ENCODE measurements at places on chromosomes 16 and 17.

DNA sequence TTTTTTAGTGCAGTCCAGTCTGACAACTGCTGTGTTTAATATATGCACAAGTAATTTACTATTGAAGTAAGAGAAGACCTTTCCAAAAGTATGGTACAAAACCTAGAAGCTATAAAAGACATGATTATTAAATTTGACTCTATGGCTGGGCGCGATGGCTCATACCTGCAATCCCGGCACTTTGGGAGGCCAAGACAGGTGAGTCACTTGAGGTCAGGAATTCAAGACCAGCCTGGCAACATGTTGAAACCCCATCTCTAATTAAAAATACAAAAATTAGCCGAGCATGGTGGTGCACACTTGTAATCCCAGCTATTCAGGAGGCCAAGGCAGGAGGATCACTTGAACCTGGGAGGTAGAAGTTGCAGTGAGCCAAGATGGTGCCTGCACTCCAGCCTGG is 41.4 kb upstream of the VWA3A start:
- DNase-seq = no peak

- no peak for DNase-seq
Measured at GRCh38 chr16:81607805-81608522, 163.4 kb downstream of the CMIP start.

GRCh38 chr17:55748841-55749240 is 2.0 kb upstream of the PCTP start:
- DNase-seq = no peak

DNA sequence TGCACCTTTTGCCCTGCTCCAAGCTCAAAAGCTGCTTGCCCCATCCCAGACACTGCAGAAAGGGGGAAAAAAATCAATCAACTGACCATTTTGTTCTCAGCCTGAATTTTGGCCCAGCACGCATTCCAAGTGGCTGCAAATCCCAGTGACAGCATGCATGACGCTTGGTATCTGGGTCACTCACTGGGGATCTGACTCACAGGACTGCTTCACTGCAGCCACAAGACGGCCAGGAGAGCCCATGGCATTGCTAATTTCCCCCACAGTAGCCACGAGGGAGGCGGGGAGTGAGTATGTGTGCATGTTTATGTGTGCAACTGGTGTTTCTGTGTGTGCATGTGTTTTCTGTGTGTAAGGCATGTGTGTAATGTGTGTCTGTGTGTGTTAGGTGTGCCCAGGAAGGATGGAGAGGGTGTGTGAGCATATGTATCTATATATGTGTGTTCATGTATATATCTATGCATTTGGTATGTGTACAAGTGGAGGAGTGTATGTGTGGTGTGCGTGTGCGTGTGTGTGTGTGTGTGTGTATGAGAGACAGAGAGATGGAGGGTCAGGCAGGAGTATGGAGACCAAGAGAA is 33.8 kb downstream of the SDK2 start:
- DNase-seq = no peak

GRCh38 chr16:66069587-66069986 is 296.9 kb upstream of the CDH5 start:
- DNase-seq = no peak

GRCh38 chr17:38874505-38875400 is 4.9 kb downstream of the LASP1 start:
- DNase-seq = no peak

DNA sequence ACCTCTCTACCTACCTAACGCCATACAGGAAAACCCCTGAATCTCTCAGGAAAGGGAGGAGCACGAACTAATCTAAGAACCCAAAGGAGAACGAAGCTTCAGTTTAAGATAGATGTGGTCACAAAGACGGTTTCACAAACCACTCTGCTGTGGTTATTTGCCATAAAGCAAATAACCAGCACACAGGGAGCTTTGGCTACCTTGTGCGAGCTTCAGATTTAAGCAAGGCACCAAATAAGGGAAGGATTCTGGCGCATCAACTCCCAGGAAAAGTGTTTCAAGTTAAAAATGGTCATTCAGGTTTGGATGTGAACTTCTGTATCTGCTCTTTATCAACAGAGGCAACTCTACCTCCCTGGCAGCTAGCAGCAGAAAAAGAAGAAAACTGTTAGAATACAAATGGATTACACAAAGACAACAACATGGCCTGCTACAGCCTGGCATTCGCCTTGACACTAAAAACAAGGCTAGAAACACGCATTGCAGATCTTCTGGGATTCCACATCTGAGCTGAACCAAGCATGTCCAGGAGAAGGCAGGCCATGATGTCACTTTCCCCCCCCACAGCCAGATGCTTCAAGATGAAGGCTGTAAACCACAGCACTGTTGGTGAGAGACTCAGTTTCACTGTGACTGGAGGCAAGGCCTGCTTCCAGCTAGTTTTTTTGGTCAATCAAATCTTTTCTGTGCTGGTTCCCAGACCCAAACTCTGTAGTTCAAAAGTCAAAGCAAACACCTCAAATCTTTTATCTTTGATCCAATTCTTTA is 43.6 kb downstream of the SMG6 start:
- DNase-seq = peak; percentile 60

GRCh38 chr17:79705674-79706073 is 25.1 kb upstream of the ENPP7 start:
- no peak for DNase-seq

- DNase-seq = peak; percentile 21
Measured at GRCh38 chr16:75491876-75492275, 3.4 kb downstream of the CHST6 start.

DNA sequence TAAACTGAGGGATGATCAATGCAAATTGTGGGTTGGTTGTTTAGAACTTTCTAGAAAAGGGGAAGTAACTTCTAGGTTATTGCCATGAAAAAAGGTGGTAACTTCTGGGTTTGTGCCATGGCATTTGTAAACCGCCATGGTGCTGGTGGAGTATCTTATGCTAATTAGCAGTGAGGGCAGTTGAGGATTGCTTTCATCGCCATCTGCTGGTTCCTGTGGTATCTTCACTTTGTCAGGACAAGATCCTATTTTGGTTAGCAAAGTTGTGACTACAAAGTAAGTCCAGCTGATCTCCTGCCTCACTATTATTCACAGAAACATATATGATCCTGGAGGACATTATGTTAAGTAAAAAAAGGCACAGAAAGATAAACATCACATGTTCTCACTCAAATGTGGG is 1332.3 kb downstream of the CDH11 start:
- DNase-seq = no peak

- DNase-seq = no peak
Measured at GRCh38 chr17:42113293-42114069, 967 bp upstream of the DHX58 start.

GRCh38 chr16:27399969-27400368 is 2.0 kb upstream of the IL21R start:
- no peak for DNase-seq

DNA sequence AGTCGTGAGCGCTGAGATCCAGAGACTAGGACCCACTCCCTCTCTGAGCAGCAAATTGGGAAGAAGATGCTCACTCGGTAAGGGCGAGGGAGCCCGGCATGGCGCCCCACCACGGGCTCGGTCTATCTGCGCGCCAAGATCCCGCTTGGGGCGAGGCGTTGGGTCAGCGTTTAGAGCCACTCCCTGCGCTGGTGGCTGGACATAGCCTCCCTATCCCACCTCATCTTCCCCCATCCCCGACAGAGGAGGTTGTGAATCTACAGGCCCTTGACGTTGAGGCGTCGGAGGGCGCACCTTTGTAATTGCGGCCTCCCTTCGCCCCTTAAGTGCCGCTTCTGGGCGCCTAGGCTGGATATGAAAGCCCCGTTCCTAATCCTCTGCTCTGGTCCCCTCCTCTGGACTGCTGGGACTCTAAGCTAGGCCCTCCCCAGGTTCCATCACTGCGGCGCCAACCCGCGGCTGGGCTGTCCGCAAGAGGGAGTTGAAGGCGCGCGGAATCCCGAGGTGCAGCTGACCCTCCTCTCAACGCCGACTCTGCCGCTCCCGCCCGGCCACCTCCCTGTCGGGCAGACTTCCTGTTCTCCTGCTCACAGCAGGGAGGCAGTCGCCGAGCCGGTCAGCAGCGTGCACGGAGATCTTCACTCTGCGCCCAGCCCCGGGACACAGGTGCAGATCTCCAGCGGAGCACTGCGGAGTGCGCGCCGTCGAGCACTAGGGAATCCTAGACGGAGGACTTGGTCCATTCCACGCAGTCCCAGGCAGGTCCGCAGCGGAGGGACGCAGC is 16.1 kb upstream of the HOXB9 start:
- DNase-seq = no peak

- no peak for DNase-seq
Measured at GRCh38 chr17:28974451-28974850, 23.1 kb upstream of the PHF12 start.

GRCh38 chr17:1267471-1267943 is 2.7 kb upstream of the BHLHA9 start:
- no peak for DNase-seq

DNA sequence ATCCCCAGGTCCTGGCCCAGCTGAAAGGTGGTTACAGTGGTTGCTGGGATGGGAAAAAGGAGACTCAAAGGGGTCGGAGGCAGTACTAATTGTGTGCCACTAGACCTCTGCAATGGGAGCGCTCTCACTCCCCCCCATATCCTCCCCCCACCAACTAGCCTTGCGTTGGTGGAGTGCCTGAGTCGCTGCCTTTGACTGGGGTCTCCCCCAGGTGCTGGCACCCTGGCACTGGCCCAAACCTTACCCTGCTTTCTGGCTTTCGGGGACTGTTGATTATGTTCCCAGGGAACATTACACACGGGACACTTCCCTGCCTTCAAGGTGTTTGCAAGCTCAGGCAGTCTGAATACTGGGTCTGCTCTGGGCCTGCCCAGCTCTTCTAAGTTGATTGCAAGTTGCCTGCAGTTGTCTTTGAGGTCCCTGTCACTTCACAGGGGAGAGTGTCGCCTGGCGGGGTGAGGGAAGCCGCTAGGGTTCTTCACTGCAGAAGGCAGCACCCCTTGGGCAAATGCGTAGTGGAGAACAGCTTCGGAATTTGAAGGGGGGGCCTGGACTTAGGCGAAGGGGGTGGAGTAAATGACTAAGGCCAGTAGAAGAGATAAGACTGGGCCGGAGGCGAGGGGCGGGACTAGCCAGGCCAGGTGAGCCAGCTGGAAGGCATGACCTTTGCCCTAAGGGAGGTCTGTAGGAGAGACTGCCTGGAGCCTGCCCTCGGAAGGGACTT is 98.0 kb downstream of the RAB11FIP4 start:
- no peak for DNase-seq

DNA sequence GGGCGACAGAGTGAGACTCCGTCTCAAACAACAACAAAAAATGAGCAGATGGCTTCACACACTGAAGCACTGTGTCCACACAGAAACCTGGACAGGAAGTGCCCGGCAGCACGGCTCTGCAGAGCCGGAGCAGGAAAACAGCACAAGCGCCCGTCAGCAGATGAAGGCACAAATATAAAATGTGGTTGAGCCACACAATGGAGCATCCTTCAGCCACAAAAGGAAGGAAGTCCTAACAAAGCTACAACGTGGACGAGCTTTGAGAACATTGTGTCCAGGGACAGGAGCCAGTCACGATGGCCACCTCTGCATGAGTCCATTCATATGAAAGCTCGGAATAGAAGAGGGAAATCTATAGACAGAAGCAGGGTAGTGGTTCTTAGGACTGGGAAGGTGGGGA is 15.7 kb downstream of the RHBDF2 start:
- no peak for DNase-seq

- no peak for DNase-seq
Measured at GRCh38 chr16:73161977-73162376, 114.0 kb upstream of the ZFHX3 start.

DNA sequence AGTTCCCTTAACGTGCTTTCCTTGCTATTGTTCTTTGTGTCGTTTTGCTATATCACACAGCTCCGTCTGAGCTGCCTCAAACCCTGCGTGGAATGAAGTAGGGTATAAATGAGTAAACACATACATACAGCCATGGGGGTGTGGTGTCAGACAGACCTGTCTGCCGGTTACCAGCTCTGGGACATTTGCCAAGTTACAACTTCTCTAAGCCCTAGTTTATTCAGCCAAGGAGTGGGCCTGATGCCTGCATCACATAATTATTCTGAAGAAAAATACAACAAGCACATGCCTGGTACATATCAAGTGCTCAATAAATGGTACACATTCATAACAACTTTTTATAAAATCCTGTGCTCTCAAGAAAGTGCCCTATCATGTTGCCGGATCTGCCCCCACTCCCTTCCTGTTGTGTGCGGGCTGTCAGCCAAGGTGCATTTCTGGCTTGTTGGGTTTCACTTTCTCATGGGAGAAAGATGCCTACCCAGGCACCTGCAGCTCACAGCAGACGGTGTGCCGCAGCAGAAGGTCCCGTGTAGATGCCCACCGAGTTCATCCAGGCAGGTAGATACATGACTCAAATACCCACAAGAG is 30.5 kb downstream of the SMPD3 start:
- peak; percentile 68 for DNase-seq

DNA sequence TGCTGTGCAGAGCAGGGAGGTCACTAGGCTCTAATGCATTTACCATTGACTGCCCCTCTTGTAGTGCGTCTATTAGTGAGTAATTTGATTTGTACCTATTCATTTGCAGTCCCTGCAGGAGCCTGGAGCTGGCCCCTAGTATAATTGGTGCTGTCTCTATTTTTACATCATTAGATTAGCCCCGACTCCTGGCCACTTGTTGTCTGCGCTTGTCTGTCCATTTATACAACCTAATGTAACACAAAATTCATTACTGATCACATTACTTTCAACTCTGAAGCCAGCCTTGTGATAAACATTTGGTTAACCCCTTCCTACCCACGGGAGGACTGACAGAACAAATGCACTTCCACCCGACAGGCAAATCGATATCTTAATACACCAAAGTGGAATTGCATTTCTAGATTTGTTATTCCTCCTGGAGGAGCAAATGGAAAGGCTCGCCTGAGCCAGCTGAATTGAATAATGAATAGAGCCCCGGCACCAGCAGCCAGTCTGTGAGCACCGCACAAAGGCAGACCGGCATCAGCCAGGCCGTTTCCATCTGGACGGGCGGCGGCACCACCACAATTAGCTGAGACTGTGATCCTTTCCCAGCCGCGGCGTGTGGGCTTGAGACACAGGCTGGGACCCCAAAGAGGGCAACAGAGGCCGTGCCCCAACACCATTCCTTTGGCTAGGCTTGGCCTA is 18.7 kb upstream of the TBX2 start:
- no peak for DNase-seq

DNA sequence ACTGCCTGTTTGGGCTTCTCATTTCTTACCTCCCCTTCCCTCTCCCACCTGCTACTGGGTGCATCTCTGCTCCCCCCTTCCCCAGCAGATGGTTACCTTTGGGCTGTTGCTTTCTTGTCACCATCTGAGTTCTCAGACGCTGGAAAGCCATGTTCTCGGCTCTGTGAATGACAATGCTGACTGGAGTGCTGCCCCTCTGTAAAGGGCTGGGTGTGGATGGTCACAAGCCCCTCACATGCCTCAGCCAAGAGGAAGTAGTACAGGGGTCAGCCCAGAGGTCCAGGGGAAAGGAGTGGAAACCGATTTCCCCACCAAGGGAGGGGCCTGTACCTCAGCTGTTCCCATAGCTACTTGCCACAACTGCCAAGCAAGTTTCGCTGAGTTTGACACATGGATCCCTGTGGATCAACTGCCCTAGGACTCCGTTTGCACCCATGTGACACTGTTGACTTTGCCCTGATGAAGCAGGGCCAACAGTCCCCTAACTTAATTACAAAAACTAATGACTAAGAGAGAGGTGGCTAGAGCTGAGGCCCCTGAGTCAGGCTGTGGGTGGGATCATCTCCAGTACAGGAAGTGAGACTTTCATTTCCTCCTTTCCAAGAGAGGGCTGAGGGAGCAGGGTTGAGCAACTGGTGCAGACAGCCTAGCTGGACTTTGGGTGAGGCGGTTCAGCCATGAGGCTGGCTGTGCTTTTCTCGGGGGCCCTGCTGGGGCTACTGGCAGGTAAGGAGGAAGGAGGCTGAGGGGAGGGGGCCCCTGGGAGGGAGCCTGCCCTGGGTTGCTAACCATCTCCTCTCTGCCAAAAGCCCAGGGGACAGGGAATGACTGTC is at the start of gene CD68:
Gene CD68 (plus strand): TSS at position 638 of the 833 bp plus-strand sequence. CDS start 40 bp downstream, at position 678.
- peak; percentile 79 for DNase-seq
